ENCODE measurements at places on chromosomes 13 and 19.

- no peak for DNase-seq
Measured at GRCh38 chr19:28023064-28023463, 1189.9 kb downstream of the UQCRFS1 start.

DNA sequence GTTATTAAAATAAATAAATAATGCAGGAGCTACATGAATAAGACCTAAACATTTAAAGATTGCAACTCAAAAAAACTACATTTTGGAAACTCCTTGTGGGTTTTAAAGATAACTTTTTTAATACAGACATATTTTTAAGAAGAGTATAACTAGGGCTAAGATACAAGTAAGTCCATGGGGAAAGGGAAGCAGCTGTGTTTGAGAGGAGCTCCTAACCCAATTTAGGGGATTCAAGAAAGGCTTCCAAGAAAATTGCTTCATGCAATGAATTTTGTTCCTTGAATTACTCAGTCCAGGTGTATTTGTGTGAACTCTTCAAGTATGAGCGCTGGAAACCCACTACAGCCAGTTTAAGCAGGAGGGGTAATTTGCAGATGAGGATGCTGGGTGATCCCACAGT lies 44.1 kb upstream of the C13orf42 start:
- no peak for DNase-seq

GRCh38 chr19:19209372-19209771 lies 2.4 kb upstream of the NCAN start:
- DNase-seq, result no peak

DNA sequence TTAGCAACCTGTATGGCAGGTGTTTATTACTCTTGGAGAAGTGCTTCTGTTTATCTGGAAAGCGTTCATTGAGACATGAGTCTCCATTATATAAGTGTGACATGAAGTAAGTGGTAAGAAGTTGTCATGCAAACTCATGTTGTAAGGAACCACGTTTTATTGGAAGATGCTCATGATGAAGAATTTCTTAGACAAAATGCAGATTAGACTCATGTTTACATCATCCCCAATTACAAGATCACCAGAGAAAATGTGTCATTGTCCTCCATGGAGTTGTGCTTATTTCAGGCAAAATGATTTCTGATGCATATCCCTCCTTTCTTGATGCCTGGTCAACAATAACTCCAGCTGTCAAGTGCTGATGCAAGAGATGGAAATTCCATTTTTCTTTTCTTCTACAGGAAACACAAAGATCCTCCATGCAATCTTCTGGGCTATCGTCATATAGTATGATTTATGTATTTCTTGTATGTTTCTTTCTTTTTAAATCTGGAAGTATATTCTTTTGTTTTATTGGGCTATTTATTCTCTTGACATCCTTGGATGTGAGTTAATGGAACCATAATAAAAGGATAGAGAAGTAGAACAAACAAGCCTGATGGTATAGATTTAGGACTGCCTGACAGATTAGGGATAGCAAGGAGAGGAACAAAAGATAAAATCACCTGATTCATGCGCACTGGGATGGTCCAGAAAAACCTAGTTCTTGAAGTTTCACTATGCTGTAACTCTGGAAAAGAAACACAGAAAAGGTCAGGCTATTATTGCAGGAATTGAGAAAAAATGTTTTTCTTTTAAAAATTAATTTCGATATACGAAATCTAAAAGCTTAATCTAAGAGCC lies 50.7 kb upstream of the DIAPH3 start:
- DNase-seq, result no peak

DNA sequence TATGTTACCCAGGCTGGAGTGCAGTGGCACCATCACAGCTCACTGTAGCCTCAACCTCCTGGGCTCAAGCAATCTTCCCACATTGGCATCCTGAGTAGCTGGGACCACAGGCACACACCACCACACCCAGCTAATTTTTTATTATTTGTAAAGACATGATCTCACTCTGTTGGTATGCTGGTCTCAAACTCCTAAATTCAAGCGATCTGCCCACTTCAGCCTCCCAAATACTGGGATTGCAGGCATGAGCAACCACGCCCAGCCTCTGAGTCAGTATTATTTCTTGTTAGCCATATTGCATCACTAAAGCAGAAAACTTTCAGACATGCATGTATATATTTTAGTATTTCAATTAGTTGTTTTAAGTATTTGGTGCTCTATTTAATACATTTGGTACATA lies 376.4 kb downstream of the GPC6 start:
- no peak for DNase-seq

DNA sequence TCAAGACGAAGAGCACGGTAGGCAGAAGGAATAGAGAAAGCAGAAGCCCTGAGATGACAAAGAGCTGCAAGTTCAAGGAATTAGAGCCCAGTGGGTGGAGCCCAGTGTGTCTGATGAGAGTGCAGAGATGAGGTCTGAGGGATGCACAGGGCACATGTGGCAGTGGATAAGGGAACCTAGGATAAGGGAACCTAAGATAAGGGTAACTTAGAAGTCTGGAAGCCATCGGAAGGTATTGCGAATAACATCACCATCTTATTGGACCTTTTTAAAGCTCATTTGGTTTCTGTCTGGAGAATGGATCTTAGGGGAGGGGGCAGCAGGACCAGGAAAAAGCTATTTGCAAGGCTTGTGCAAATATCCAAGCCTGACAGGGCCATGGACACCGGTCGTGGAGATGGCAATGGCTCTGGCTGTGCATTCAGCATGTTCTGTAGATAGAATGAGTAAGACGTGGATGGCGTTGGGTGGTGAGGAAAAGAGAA lies 1.3 kb downstream of the FPR3 start:
- no peak for DNase-seq

GRCh38 chr13:112069845-112070251 lies 2.9 kb downstream of the SOX1 start:
- no peak for DNase-seq

GRCh38 chr19:5472286-5472685 lies 17.1 kb downstream of the ZNRF4 start:
- no peak for DNase-seq

GRCh38 chr13:79637133-79637763 lies 156.3 kb downstream of the NDFIP2 start:
- no peak for DNase-seq

- DNase-seq, result no peak
Measured at GRCh38 chr19:7549429-7550148, 14.1 kb downstream of the PNPLA6 start.

- no peak for DNase-seq
Measured at GRCh38 chr19:408441-408901, 476 bp downstream of the C2CD4C start.

DNA sequence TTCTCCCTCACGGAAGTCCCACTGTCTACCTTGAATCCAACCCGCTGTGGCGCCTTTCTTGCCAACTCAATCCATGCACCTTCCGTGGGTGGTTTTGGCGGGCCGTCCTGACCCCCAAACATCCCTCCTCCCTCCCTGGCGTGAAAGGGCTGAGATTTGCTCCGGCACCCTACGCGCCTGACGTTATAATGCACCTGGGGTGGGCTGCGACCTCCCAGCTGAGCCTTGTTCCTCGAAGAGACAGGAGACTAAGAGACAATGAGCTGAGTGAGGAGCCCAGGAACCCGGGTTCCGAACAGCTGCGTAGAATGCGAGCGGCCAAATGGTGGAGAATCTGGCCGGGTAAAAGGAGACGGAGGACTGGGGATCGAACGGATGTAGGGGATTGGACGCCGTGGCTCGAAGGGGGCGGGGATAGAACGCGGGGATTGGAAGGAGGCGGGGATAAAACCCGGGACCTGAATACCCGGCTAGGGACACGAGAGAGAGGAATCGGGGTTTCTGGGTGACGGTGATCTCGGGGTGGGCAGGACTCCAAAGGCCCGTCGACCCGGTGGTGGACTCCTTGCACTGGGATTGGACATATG lies at the start of gene CPT1C:
Gene CPT1C, plus strand, starts transcription at position 461 of the 587 bp plus-strand sequence. CDS start 1,137 bp downstream, outside the sequence.
- DNase-seq, result no peak

DNA sequence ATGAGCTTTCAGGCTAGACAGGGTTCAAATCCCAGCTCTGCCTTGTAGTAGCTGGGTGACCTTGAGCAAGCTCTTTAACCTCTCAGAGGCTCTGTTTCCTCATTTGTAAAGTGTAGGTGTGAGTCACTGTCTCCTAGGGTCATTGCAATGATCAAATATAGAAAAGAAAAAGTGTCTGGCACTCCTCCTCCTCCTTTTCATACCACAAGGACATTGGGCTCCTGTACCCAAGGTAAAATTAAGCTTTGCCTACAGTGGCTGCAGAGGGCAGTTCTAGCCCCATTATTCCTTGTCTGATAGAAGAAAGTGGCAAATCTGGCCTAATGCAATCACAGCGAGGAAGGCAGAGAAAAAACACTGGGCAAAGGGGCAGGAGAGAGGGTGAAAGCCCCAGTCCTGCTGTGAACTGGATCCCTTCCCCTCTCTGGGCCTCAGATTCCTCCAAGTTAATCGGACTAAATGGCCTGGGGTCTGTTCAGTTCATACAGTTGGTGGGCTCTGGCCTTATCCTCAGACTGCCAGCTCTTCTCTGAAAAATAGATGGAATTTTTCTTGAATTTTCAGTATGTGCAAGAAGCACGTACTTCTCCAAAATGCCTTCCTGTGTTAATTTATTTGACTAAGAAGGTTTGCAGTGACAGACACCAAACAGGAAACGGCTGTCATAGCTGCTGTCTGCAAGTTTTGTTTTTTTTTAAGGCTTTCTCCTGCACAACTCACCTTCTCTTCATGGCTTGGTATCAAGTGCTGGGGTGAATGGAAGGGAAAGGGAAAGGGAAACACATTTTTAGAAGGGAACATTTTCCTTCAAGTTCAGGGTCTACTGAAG lies 35.3 kb downstream of the RGCC start:
- DNase-seq, result no peak

DNA sequence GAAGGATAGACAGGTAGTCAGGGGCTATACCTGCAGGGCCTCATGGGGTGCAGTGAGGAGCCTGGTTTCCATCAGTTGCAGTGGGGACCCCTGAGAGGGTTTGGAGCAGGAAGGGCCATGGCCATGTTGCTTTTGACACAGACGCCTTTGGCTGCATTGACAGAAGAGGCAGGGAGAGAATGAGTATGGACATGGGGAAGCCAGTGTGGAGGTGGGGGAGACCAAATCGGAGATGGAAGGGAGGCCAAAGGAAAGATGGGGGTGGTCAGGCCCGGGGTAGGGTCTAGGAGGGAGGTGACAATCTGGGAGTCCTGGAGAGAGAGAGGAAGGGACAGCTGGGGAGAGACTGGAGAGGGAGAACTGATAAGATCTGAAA lies 1.3 kb downstream of the HSD11B1L start:
- no peak for DNase-seq

GRCh38 chr13:75760131-75761021 lies 124.2 kb downstream of the LMO7 start:
- no peak for DNase-seq

DNA sequence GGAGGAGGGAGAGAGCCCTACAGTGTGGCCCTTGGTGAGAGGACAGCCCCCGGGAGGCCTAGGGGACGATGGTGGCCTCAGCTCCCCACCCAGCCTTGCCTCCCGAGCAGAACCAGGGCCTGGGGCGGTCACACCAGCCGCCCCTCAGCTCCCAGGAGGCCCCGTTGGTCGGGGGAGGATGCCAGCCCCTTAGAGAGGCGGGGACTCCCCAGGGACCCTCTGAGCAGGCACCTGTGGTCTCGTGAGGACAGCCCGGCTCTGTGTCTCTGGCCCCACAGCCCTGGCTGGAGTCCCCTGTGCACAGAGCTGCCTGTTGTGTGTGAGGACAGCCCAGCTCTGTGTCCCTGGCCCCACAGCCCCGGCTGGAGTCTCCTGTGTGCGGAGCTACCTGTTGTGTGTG lies 158.8 kb downstream of the KDM4B start:
- DNase-seq, result no peak

DNA sequence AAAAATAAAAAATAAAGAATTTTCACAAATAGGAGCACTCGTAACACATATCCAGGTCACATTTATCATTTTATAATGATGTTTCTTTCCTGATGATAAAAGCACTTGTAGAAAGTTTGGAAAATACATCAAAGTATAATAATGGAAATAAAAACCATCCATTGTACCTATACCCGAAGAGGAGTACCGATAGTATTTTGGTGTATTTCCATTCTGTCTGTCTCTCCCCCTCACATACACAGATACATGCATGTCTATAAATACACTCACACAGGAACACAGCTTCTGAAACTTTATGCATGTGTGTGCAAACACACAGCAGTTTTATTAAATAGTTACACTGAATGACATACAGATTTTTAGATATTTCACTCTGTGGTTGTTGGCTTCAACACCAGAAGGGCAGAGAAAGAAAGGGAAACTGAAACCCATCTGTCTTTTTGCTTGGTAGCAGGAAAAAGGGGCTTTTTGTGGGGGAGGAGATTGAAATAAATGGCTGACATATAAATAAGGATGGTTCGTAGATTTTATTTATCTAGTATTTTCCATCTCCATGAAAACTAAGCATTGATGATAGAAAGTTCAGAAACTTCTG lies 114.8 kb downstream of the LRCH1 start:
- DNase-seq, result no peak

DNA sequence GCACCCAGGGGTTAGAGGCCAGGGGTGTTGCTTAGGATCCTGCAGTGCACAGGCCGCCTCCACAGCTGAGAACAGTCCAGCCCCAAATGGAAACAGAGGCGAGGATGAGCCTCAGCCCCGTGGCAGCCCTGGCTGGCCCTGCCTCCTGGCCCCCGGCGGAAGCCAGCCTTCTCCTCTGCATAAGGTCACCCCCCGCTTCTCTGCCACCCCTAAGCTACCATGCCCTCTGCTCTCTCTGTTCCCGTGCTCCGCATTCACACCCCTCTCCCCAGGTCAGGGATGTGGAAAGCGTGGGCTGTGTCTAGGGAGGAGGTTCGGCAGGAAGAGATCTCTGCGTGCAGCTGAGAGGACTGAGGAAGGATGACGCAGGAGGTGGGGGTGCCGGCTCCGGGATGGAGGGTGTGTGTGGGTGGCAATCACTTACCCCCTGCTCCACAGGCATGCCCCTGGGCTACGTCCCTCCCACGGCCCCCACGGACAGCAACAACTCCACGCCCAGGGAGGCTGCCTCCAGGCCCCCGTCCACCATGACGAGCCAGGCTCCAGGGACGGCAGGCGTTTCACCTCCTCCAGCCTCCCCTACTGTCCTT lies 6.0 kb downstream of the SSC5D start:
- DNase-seq, result no peak

GRCh38 chr19:11948646-11949045 lies 16.2 kb upstream of the ZNF763 start:
- no peak for DNase-seq

DNA sequence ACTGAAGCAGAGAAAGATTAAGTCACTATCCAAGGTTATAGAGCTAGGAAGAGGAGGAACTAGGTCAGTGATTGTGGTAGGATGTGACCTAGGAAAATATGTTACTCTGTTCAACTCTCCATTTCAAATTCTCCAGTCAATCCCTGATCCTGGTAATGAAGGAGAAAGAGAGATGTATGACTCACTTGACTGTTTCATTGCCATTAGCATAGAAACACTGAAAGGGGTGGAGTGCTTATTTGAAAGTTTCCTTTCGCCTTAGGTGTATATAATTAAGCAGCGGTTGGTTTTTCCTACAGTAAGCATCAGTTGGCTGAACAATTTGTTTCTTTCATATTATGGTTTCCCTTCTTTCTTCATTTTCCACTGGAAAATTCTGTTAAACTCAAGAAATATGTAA lies 198.1 kb upstream of the CSNK1A1L start:
- DNase-seq, result no peak

- no peak for DNase-seq
Measured at GRCh38 chr13:57918913-57919312, 287.4 kb downstream of the PCDH17 start.

- no peak for DNase-seq
Measured at GRCh38 chr19:8336660-8337059, 6.4 kb downstream of the KANK3 start.

GRCh38 chr13:44573790-44574465 lies 2.2 kb downstream of the TSC22D1 start:
- no peak for DNase-seq
